ENCODE measurements at places on chromosomes 7 and 10.

- DNase-seq, result no peak
These were observed 482.4 kb upstream of the SEMA3D start for GRCh38 chr7:85669225-85669624.

GRCh38 chr10:102644066-102644645 is at the start of gene TRIM8:
TSS of gene TRIM8 (plus strand) at chr10:102644479. CDS start at chr10:102644618, 139 bp downstream.
- DNase-seq, result peak; percentile 51

GRCh38 chr10:76911184-76911583 is 726.4 kb downstream of the KCNMA1 start:
- DNase-seq, result no peak

GRCh38 chr10:24991298-24991697 is 24.7 kb downstream of the ENKUR start:
- DNase-seq, result no peak

DNA sequence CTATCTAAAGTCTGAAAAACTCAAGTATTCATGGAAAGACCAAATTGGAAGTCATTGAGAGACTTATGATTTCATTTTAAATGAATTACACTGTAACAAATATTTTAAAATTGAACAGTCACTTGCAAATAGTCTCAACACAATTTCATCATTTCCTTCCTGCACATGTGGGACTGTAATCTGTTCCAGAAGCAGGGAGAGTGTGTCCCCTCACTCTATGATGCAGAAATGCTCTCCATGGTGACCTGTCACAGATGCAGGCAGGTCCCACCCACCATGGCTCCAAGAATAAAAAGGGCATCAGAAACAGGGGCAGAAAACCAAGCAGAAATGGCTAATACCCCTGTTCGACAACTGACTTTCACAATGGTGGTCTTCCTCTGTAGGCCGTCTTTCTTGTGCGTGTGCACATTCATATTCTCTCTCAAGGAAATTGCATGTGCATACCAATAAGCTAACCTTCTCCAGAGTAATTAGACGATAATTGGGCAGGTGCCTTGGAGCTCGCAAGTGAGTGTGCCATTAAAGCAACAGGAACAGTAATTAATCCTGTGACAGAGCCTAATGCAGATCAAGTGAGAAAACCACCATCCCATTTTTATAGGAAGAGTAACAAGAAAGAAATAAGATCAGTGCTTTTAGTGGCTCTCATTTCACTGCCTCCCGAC is 170.9 kb downstream of the ZMYND11 start:
- no peak for DNase-seq

- no peak for DNase-seq
These were observed 41.5 kb downstream of the PYROXD2 start for GRCh38 chr10:98373260-98374040.

GRCh38 chr7:70942791-70943190 is 189.2 kb upstream of the GALNT17 start:
- no peak for DNase-seq

GRCh38 chr10:70693619-70694335 is 21.5 kb downstream of the ADAMTS14 start:
- no peak for DNase-seq

- DNase-seq, result no peak
These were observed 93.5 kb downstream of the AKAP9 start for GRCh38 chr7:92034116-92034515.

- no peak for DNase-seq
These were observed 289.4 kb downstream of the DNAJB6 start for GRCh38 chr7:157625973-157626742.

GRCh38 chr7:156932006-156932405 is 17.5 kb upstream of the NOM1 start:
- DNase-seq, result no peak

- DNase-seq, result no peak
These were observed 752 bp upstream of the ABCA13 start for GRCh38 chr7:48170506-48170905.

DNA sequence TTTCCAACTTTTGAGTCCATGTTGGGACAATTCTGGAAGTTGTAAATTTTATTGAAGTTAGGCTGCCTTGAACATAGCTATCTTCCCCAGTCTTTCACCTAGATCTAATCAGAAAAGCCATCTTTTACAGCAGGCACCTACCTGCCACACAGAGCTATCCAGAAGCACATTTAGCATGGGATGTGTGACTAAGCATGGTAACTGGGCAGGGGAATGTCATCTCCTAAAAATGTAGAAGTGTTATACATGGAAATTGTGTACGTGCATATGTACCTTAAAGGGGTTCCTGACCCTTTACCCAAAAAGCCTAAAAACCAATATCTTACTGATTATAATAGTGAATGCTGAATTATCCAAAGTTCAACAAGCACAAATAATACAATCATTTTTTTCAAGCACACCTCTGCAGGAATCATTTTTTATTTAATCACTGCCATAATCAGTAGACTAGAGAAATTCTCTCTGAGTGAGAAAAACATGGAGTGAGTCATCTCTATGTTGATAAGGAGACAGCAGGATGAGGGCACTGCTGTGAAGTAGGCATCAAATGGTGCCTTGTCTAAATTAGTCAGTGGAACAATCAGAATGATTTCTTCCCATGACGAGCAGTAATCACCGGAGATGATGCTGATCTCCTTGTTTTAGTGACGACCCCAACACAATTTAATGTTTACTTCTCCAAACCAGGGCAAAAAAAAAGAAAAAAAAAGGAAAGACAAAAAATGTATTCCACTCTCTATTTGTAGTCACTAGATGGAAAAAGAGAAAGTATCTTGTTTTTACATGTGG is 75.9 kb downstream of the SORBS1 start:
- no peak for DNase-seq

- DNase-seq, result no peak
These were observed 532.3 kb upstream of the GALNT17 start for GRCh38 chr7:70599446-70600190.

- DNase-seq, result no peak
These were observed 156.6 kb upstream of the PRSS1 start for GRCh38 chr7:142592664-142593063.

GRCh38 chr7:78039790-78040776 is 241.5 kb downstream of the PHTF2 start:
- DNase-seq, result peak; percentile 44

GRCh38 chr10:69715156-69715898 is 85.3 kb downstream of the FAM241B start:
- no peak for DNase-seq

Measured in D341Med (cell line).